ENCODE measurements at places on chromosomes 6 and 20.

DNA sequence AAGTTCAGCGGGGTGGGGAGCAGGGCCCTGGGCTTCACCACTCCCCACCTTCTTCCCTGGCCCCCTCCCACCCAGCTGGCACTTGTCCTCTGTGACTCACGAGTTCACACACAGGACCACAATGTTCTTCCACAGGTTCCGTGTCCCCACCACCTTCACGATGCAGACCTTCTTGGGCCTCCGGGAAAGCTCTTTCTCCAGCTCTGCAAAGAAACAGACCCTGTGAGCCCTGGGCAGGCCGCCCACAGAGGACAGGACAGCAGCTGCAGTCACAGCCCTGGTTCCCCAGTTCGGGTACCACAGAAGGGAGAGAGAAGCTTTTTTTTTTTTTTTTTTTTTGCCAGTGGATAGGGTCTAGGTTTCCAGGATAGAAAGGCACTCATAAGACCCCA lies 30.9 kb downstream of the PSMG4 start:
- DNase-seq = no peak

- DNase-seq = peak; percentile 48
These were observed 23.5 kb downstream of the DHX35 start for GRCh38 chr20:38985603-38986170.

DNA sequence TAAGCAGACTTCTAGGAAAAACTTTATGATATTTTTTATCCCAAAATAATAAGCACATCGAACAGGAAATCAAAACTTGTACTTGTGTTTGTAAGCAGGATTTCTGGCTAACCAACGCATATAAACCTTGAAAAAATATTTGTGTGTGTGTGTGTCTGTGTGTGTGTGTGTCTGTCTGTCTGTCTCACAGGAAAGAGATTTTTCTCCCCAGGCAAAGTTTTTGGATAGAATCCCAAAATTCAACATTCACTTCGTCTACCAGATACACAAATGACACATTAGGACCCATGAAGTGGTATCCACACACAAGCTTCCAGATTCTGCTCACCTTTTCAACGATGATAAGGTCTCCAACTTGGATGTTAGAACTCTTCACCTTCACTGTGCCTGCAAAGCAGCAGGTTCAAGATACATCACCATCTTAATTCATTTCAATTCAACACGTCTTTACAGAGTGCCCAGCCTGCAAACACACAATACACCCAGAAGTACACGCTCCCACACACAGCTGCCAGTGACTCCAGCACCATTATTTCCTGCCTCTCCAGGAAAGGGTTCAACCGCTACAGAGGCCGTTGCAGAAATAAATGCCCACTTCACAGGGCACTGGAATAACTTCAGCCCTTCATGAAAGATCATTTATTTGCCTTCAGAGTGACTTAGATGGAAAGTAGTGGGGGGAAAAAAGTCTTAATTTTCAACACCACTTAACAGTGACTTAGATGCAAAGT lies 70.9 kb downstream of the ATP9A start:
- DNase-seq = peak; percentile 71

DNA sequence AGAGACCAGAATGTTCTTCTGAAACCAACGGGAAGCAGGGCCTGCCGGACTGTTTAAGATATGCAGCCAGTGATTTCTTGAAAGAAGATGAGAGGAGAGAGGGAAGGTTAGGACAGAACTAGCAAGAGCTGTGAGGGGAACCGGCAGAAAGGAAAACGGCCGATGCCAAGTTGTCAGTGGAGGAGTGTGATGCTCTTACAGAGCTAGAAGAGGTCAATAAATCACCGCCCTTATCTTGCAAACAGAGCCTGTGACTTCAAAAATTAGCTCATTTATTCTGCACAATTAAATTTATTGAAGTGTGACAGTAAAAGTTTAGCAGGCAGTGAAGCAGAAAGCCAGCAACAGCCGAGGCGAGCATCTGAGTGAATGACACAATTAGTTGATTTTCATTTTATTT lies 509.5 kb upstream of the ID4 start:
- DNase-seq = peak; percentile 94

DNA sequence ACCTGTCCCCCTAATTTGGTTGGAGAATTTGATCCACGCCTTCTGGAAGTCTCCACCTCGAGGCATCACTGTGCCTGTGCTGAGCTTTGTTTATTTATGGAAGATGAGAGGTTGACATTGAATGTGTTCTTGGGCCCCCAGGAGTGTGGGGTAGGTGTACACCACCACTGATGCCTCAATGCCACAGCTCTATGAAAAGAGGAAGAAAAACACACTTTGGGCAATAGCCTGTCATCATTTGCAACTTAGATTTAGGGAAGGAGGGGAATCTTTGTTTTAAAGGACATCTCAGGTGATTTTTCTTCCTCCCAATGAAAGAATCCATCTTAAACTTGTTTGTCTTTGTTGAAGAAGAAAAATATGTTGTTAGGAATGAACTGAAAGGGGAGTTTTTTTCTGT lies 42.6 kb downstream of the TBC1D7 start:
- DNase-seq = no peak

DNA sequence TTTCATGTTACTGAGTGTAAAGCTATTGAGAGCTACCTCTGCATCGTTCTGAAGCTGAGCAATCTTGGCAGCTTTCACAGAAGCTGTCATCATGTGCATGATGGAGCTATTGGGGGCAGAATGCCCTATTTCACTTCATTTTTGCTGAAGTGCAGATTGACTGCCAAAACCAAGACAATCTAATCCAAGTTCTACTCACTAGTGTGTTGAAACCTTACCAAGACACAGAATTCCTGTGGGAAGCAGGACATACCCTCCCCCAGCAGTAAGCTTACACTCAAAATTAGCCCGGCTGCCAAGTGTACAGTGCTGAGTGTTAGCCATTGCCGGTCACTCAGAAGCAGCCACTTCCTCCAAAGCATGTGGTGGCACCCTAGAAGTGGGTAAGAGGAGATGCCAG lies 177.3 kb upstream of the TENT5A start:
- no peak for DNase-seq

DNA sequence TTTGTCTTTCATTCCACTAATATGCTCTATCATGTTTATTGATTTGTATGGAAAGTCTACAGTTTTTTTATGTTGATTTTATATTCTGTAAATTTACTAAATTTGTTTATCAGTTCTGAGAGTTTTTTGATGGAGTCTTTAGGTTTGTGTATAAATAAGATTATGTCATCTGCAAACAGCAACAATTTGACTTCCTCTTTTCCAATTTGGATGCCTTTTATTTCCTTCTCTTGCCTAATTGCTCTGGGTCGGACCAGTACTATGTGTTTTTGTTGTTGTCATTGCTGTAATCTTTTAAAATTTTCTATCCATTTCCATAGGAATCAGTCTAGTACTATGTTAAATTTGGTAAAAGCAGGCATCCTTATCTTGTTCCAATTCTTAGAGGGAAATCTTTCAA lies 31.5 kb upstream of the POLR1H start:
- no peak for DNase-seq

DNA sequence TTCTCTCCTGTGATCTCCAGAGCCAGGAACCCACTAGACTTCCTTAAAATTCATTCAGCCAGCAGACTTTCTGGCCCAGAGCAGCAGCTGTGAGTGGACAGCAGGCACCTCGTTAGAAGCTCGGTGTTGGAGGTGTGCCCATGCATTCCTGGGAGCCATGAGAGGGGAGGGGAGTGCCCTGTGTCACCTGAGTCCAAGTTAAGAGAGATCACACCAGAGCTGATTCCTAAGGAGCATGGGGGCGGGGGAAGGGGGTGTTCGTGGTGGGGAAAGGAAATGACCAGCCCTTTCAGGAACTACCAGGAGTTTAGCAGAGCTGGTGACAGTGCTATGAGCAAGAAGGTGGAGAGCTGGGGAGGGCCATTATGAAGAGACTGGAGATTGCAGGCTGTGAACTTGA lies 46.9 kb downstream of the GFRA4 start:
- DNase-seq = peak; percentile 76
